Cerebellar cortex (tissue), 1 donor: ENCODE measurements at places on chromosomes 13 and 19.

GRCh38 chr19:14507704-14508542 is 10.3 kb downstream of the DNAJB1 start:
- no peak for DNase-seq

- DNase-seq, result no peak
Measured at GRCh38 chr19:45500918-45501729, 2.9 kb downstream of the PPM1N start.

DNA sequence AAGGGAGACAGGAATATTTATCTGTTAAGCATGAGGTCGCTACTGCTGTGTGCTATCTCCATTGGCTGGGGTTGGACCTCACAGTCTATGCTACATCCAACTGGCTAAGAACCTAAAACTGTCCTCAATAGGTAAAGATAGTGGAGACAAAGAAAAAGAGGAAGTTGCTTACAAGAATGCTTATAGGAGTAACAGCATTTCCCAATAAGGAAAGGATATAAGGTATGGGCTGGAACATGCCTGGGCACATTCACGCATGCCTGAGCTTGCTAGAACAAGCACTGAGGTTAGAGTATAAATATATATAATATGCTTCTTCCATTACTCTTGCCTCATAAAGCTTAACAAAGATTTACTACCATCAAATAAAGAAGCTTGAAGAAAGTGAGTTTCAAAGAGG is 47.9 kb upstream of the CEACAM21 start:
- DNase-seq, result no peak

DNA sequence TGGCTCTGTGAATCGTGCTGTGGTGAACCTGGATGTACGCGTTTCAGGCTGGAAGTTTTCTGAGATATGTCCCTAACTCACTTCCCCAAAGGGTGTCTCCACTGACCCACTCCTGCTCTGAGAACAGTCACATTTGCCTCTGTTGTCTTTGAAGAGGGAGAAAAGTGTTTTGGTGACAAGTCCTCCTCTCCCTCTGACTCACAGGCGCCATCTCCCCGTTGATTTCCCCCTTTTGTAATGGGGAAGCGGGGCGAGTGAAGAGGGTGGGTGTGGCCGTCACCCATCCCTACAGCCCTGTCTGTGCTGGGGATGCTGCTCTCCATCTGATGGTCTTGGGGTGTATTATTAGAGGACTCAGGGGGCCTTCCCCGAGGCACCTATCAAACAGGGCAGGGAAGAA is 9.6 kb downstream of the APC2 start:
- DNase-seq, result no peak

GRCh38 chr19:34712395-34713261 is 21.4 kb upstream of the ZNF181 start:
- peak; percentile 78 for DNase-seq

GRCh38 chr13:45224176-45224575 is 23.3 kb upstream of the KCTD4 start:
- no peak for DNase-seq

DNA sequence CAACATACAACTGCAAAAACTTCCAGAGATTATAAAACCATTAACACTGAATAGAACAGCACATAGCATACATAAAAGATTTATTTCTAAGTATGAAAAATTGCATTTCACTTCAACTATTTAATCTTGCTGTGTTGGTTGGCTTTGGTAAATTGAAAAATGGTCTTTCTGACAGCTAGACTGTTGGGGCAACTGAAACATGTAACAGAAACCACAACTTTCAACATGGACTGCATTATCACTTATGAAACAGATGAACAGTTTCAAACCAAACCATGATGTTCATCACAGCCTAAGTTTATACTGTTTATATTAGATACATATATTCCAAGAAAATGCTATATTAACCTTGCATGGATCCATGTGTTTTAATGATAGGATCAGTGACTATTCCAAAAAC is 324.1 kb upstream of the PCDH9 start:
- DNase-seq, result no peak

GRCh38 chr13:76968041-76968440 is 19.7 kb downstream of the ACOD1 start:
- DNase-seq, result no peak

GRCh38 chr19:49972841-49973240 is 11.9 kb upstream of the SIGLEC11 start:
- DNase-seq, result no peak

DNA sequence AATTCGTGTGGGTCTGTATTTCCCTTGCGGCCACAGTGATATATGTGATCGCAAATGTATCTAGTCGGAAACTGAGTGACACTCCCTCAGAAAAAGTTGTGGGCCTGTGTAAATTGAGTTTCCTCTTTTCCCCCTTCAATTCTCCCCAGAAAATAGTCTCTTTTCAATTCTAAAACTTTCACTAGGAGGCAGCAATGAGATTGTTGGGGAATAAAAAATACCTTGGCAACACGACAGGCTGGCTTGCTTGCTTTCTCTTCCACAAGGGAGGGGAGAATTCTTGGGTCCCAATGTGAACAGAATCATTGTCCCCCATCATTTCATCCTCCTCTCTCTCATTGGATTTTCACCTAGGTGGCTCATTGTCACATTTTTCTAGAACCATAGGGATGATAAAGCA is 3.7 kb upstream of the SOX21 start:
- DNase-seq, result no peak

DNA sequence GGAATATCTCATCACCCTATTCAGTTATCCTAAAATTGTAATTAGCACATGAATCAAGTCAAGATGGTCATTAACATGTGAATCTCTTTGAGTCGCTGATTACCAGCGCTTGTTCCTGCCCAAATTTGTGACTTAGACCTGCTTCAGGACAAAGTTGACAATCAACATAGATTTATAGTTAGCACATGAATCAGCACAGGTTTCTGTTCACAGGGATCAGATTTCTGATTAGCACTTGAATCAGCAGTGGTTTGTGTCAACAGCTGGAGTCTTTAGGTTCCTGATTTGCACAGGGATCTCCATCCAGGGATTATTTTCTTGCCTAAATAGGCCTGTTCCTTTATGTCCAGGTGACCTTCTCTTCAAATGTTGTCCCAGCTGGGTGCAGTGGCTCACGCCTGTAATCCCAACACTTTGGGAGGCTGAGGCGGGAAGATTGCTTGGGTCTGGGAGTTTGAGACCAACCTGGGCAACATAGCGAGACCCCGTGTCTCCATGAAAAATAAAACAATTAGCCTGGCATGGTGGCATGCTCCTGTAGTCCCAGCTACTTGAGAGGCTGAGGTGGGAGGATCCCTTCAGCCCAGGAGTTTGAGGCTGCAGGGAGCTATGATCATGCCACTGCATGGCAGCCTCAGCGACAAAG is 3.8 kb upstream of the LRFN3 start:
- no peak for DNase-seq

DNA sequence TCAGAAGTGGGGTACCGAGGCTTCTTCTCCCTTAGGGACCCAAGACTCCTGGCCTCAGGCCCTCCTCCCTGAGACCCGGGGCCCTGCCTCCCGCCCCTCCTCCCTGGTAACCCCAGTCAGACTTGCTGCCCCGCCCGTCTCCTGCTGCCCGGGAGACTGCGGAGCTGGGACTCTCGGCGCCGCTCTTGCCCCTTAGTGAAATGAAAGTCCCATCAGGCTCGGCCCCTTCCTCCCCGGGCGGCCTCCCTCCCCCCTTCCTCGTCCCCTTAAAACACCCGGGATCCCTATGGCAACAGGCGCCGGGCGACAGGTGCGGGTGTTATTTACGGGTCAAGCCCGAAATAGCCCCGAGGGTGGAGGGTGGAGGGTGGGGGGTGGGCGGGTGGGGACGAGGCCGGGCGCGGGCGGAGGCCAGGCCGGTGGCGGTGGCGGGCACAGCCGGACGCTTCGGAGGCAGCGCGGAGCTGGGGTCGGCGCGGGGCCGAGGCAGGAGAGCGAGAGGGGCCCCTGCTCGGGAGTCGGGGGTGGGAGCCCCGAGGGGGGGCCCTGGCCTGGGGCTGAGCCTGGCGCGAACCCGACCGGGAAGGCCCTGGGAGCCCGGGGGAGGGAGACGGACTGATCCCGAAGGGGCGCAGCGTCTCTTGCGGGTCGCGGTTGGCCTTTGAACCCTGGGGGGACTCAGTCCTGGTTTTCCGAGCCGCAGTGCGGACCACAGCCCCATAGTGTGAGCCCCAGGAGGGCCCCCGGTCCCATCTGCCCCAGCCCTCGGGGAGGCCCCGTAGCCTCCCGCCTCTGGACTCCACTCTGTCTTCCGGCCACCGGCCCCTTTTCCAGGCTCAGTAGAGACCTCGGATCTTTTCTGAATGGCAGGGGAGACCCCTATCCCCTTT is at the start of gene CACNG6:
Gene CACNG6 (plus strand): TSS at position 414 of the 890 bp plus-strand sequence. CDS start 1,241 bp downstream, outside the sequence.
- no peak for DNase-seq

DNA sequence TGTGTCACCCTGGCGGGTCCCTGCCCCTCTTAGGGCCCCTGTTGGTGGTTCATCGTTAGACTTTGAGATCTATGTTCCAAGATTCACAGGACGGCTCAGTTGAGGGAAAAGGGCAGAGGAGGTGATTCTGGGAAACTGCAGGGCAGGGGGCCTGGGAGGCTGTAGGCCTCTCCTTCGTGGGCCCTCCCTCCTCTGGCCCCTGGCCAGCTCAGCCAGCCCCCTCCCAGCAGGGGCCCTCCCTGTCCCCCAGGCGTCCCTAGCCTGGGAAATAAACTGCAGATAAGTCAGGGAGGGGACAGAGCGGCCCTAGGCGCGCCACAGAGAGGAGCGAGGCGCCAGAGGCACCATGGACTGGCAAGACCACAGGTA is 6.5 kb downstream of the HIF3A start:
- no peak for DNase-seq

GRCh38 chr19:40416918-40417642 is 3.9 kb upstream of the PRX start:
- DNase-seq, result peak; percentile 70

- no peak for DNase-seq
Measured at GRCh38 chr13:99802416-99802815, 169.2 kb downstream of the ZIC5 start.

DNA sequence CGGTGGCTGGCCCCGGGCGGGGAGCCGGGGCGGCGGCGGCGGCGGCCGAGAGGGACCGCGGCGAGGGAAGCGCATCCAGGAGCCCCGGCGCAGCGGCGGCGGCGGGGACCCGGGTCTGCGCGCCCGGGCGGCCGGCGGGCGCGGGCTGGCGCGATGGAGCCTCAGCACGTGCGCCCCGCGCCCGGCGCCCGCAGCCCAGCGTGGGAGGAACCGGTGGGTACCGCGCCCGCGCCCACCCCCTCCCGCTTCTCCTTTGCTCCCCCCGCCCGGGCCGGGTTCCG is 7.8 kb upstream of the DGKH start:
- no peak for DNase-seq

- no peak for DNase-seq
Measured at GRCh38 chr19:6229216-6229913, 50.4 kb downstream of the MLLT1 start.

GRCh38 chr19:58560921-58561320 is 2.5 kb upstream of the UBE2M start:
- DNase-seq, result no peak

- DNase-seq, result no peak
Measured at GRCh38 chr13:76472916-76473315, 413.3 kb downstream of the KCTD12 start.

DNA sequence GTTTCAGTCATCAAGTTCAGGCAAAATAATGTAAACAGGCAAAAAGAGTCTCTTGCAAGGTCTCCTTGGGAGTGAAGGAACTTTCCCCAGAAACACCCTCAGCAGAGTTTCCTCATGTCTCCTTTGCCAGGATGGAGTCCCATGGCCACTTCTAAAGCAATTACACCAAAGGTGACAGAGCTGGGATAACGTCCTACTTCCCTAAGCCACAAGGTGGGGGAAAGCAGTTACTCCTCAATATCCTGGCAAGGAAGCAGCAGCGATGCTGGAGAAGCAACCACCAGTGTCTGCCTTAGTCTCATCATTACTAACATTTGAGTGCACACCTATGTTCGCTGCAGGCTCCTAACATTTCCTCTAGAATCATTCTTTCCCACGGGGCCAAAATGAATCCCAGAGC is 88.6 kb downstream of the UBL3 start:
- DNase-seq, result no peak
